EH (cell line): ENCODE measurements at places on chromosomes 5 and 9.

GRCh38 chr5:90359073-90359920 lies 50.3 kb downstream of the CETN3 start:
- no peak for DNase-seq

GRCh38 chr5:111268300-111268699 lies 44.1 kb downstream of the CAMK4 start:
- no peak for DNase-seq

DNA sequence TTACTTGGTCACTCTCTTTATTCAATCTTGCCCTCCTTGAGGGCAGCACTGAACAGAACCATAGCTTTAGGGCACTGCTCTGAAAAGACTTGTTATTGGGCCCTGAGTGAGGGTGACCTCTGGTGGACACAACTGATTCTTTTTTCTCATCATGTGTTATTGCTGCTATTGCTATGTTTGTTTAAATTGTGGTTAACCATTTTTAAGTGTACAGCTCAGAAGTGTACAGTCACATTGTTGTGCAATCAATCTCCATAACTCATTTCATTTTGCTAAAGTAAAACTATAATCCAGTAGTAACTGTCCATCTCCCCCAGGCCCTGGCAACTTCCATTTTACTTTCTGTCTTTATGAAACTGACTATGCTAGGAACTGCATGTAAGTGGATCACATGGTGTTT lies 351.1 kb upstream of the RIOK2 start:
- peak; percentile 91 for DNase-seq

- DNase-seq: peak; percentile 87
Observed at GRCh38 chr9:130426883-130427282, 17.9 kb upstream of the ASS1 start.

DNA sequence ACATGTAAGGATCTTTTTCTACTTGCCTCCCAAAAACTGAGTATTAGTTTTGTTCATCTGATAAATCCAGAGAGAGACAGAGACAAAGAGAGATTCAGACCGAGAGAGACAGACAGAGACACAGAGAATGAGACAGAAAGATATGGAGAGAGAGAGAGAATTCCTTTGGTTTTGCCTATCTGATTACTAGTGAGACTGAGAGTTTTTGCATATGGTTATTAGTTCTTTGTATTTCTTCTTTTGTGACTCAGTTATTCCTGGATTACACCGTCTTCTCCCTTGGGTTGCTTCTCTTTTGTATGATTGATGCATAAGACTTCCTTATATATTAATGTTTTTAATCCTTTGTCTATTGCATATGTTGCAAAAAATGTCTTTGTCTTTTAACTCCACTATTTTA lies 91.2 kb upstream of the SPATA31C2 start:
- no peak for DNase-seq

DNA sequence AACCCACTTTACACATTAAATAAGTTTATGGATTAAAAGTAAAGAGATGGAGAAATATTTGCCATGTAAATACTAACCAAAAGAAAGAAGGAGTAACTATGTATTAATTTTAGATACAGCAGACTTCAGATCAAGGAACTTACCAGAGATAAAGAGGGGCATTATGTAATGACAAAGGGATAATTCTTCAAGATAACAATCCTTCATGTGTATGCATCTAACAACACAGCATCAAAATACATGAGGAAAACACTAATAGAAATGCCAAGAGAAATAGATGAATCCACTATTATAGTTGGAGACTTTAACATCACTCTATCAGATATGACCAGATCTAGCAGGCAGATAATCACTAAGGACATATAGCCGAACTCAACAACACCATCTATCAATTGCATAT lies 149.8 kb upstream of the ANKRD55 start:
- no peak for DNase-seq

DNA sequence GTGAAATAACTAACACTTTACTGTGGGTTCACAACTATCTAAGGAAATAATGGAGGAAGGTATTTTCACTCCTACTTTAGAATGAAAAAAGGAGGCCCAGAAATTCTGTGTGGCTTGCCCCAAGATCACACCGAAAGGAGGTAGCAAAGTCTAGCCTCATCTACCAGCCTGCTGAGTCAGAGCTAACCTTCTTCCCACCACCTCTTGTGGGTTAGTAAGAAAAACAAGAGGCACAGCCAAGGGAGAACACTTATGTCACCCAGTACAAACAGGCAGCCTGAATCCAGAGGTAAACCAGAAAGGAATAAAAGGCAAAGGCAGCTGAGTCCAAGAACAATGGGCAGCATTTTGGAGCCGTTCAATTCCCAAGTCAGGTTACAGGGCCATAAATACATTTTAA lies 91.9 kb upstream of the RASEF start:
- DNase-seq: no peak

DNA sequence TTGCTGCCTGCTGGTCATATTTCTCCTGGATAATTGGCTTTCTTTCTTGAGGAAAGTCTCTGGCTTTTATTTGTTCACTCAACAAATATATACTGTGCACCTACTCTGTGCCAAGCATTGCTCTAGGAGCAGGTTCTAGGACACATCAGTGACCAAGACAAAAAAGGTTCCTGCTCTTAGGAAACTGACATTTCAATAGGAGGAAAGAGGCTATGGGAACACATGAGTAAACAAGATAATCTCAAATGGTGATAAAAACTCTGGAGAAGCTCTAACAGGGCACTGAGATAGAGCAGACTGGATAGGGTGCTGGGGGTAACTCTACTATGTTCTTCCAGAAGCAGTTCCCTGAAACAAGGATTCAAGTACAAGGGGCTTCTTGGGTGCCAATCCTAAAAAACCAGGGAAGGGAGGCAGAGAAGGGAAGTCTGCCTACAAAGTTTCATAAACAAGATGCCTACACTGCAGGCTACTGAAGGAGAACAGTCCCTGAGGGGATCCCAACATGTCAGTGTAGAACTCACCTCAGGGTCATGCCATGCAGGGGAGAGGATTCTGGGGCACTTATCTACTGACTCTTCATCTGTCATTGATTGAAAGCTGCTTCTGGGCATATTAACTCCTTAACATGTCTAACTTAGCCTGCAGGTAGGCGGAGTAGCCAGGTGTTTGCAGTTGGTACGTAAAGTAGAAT lies 181.3 kb downstream of the GRIA1 start:
- DNase-seq: no peak

GRCh38 chr5:75058986-75059535 lies 6.7 kb upstream of the GCNT4 start:
- peak; percentile 46 for DNase-seq

DNA sequence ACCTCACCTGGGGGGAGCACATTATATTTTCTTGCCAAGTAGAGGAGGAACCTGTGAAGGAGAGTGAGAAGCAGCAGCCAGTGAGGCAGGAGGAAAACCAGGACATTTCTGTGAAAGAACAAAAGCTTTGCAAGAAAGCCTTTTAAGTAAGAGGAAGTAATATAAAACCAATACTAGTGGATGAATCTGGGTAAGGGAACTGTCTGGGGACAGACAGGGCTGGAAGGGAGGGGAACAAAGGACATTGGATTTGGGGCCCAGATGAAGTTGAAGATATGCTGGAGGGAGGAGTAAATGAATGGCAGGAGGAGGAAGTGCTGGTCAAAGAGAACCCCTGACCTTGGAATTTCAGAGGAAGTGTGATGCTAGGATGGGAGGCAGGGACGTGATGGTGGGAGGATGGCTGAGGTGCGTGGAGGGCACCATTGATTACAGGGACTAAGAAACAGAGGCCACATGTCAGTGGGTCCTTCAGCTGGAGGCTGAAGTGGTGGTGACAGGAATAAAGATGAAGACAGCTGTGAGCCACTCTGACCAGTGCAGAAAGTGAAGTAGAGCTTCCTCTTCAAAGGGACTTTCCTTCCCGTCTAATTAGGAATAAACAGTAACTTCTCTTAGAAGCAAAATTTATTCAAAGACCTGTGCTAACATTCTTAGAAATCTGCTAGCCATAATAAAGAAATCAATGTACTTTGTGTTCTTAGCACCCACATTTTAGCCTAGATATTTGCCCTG lies 43.5 kb upstream of the FABP6 start:
- DNase-seq: no peak

DNA sequence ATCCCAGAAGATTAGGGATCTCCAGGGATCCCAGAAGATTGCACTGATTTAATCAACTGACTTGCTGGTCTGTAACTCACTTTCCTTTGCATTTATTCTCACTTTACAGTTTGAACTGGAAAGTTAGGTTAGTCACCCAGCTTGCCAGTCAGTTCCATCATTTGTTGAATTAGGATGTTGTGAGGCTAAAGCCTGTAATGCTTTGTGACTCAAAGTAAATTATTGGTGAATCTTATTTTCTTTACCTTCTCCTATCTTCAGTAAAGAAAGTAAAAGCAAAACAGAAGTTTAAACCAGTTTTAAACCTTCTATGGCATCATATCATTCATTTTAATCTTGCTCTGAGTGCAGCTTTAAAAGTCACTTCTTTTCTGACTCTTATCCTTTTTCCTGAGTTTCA lies 85.8 kb downstream of the SLC44A1 start:
- no peak for DNase-seq

DNA sequence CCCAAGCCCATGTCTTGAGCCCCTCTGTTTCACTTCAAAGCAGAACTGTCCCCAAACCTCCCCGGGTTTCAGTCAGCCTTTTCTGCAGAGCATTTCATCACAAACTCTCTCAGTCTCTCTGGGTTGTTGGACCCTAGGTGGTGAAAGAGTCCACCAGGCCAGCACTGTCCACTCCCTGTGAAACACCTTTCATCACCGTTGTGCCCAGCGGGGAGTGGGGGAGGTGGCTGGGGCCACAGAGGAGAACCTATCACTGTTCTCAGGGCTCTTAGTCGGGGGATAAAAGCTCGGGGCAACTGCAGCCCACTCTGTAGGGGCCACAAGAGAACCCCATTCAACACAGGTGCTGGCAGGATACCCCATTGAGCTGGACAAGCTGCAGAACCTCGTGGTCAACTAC lies 5.4 kb upstream of the RABL6 start:
- DNase-seq: no peak

GRCh38 chr9:126676685-126677143 lies 63.0 kb downstream of the LMX1B start:
- no peak for DNase-seq

GRCh38 chr5:71569748-71570509 lies 17.2 kb upstream of the MCCC2 start:
- DNase-seq: no peak

GRCh38 chr9:134058716-134059115 lies 9.1 kb downstream of the BRD3 start:
- DNase-seq: peak; percentile 56

DNA sequence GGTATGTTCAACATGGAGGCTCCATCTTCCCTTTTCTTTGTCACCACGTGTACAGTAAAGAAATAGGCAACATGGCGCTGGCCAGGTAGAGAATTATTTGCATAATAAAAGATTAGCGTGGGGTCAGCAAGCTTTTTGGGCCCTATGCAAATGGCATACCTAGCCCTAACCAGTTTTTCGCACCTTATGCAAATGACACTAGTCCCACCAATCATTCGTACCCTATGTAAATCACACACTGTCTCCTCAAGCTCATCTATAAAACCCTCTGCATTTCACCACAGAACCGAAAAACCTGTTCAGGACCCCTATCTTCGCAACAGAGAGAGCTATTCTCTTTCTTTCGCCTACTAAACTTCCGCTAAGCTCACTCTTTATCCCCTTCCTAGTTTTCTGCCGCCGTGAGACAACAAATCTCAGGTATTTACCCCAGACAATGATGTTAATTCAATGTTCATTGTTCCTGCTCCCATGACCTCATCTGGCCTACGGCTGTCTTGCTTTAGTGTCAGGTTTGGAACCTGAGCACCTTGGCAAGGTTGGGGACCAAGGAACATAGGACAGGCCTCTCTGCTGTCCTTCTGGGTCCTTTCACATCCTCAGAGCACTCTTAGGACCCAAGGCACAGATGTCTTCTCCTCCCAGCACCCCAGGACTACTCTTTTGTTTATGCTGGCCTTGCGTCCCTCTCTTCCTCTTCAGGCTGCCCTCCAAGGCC lies 180.7 kb upstream of the RAI14 start:
- no peak for DNase-seq

DNA sequence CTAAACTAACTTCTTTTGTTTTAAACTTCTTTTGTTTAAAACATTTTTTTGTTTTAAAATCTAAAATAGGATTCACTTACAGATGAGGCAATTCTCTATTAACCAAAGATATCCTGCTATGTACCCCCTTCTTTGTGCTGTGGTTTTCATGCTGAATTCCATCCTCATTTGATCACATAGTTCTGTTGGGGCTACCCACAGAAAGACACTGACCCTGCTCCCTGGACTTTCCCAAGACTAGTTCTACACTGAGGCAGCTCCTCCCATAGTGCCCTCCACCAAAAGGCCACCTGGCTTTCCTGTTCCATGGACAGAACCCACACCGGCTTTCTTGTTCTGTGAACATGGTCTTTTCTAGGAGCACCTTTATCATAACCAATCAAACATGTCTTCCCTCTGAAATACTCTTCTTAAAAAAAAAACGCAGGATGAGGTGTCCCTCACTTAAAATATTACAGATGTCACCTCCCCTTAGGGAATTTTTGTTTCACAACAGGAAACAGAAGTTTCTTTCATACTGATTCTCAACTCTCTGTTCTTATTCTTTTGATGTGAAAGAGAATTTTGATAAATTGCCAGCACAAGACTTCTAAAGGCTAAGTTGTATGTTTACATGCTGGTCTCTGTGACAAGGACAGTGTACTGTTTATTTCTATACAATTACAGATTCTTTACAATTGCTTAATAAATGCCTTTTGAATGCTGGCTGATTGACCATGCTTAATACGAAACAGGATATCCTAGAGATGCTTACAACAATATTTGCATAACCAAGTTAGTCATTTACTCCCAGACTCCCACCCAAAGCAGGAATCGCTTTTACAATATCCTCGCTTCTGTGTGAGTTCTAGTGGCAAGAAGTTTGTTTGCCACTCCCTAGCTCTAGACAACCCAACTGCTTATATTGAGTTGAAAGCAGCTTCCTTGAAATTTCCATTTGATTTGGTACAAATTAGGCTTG lies 300.4 kb downstream of the DTWD2 start:
- no peak for DNase-seq

GRCh38 chr5:7827610-7828009 lies 23.3 kb downstream of the CFAP90 start:
- DNase-seq: no peak

- no peak for DNase-seq
Observed at GRCh38 chr5:59098743-59099142, 515.9 kb downstream of the RAB3C start.

GRCh38 chr5:177546258-177546741 lies 8.1 kb downstream of the FAM193B start:
- peak; percentile 99 for DNase-seq

DNA sequence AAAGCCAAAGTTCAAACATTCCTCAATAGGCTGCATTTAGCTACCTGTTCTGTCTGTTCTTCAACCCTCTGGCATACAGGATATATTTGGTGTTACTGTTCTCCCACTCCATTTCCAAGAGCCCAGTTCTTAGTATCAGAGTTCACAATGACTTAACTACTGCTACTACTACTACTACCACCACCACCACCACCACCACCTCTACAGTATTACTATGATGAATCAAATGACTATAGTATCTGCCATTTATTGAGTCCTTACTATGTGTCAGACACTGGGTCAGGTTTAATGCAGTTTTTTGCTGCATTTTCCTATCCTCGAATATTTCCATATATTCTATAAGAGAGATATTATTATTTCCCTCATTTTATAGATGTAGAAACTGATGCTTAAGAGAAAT lies 937 bp upstream of the CD180 start:
- DNase-seq: no peak
